ENCODE measurements at places on chromosomes 7 and 10. TPM values are rescaled to one million over a fixed set of nuclear protein-coding genes. Genes with fewer than 3 reads are reported as not detected.

The CYP2C19 gene
- 135 TPM for total RNA-seq

DNA sequence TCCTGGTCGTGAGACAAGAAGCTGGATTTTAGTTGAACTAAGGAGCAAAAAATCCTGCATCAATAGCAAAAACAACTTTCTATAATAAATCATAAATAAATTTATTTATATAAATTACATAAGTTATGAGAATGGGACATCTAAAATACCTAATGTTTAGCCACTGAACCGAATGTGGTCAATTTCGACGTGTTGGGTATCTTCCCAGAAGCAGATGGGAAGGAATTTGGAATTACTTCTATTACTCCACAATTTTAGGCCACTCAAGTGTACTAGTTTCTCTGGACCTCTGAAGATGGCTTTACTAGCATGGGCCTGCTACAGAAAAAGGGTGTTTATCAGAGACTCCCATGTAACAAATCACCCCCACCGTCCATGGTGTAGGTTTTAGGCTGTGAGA lies 172.0 kb downstream of the PRPF18 start:
- DNase-seq: no peak

DNA sequence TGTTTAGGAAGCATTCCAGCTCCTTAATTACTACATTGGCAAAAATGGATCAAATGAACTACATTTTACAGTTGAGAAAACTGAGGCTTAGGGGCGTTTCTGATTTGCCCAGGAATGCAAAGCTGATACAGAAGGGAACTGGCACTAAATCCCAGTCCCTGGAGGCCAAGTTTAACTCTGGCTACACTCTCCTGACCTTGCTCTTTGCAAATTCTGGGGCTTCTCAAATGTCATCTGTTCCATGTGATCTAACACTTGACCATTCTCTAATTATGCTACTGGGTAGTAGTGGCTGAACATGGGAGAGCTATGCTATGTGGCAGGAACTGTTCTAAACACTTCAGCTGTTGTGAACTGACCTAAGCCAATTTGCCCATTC lies 11.3 kb upstream of the HABP2 start:
- no peak for DNase-seq

GRCh38 chr7:77262316-77262715 lies 62.7 kb upstream of the FGL2 start:
- no peak for DNase-seq

GRCh38 chr7:144997512-144997911 lies 161.7 kb upstream of the TPK1 start:
- DNase-seq: no peak

- no peak for DNase-seq
These were observed 9.5 kb downstream of the AKR1E2 start for GRCh38 chr10:4835494-4835918.

Measured in stomach (tissue), 19 donors.